ENCODE measurements at places on chromosomes 1 and 21. TPM values are rescaled to one million over a fixed set of nuclear protein-coding genes. Genes with fewer than 3 reads are reported as not detected.

Gene GIPC2
- 0.24 TPM for total RNA-seq

Gene OXCT2
- total RNA-seq: 2.2 TPM

Gene ADAMTS5
- total RNA-seq: not detected

Gene PLA2G2C
- not detected for total RNA-seq

Gene CFAP74
- not detected for total RNA-seq

Gene UBASH3A
- total RNA-seq: 36.4 TPM

Gene ADCY10
- not detected for total RNA-seq

GRCh38 chr21:31176725-31177124 lies 138.4 kb upstream of the KRTAP19-8 start:
- no peak overlapping the region for H3K27ac ChIP-seq
- no peak overlapping the region for H3K4me3 ChIP-seq
- DNase-seq: no peak
- H3K27me3 ChIP-seq: no peaks in the 10 kb centered on the region
- H3K36me3 ChIP-seq: no peaks in the 10 kb centered on the region

GRCh38 chr1:185406691-185407009 lies 89.6 kb upstream of the IVNS1ABP start:
- DNase-seq: no peak
- no peak overlapping the region for H3K4me3 ChIP-seq
- H3K27me3 ChIP-seq: no peaks in the 10 kb centered on the region
- no peak overlapping the region for H3K27ac ChIP-seq
- no peaks in the 10 kb centered on the region for H3K4me1 ChIP-seq

DNA sequence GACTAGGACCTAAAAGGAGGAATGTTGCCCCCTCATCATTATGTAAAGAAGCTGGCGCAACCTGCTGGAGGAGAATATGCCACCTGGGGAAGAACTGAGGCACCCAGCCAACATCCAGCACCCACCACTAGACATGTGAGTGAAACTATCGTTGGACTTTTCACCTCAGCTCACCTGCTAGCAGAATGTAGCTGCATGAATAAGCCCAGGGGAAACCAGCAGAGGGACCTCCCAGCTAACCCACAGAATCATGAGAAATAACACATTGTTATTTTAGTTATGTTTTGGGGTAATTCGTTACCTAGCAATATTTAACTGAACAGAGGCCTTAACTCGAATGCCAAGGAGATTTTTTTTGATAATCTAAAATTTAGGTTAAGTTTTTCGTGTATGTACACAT lies 542.5 kb upstream of the DAB1 start:
- H3K27me3 ChIP-seq: no peaks in the 10 kb centered on the region
- no peak overlapping the region for H3K27ac ChIP-seq
- no peak for DNase-seq

DNA sequence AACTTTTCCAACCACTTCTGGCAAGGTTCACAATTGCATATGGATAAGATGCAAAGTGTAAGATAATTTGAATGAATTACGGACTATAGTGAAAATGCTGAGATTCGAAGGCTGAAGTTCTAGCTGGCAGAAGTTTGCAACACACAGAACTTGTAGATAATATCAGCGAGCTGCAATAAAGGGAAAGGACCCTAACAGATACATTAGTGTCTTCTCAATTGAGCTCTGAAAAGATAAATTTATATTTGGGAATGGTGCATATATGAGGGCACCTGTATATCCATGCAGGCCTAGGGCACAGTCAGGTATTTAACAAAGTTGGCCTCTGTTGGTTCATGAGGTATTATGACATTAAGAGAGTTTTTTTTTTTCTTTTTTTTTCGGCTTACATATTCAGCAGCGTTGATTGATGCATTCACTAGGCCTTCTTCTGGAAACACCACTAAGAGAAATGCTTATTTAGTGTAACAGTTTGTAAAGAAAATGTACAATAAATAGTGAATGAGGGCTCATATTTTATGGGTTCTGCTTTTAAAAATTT lies 2.2 kb downstream of the NFIA start:
- DNase-seq: no peak
- H3K27ac ChIP-seq: no peak overlapping the region
- H3K36me3 ChIP-seq: no peaks in the 10 kb centered on the region

DNA sequence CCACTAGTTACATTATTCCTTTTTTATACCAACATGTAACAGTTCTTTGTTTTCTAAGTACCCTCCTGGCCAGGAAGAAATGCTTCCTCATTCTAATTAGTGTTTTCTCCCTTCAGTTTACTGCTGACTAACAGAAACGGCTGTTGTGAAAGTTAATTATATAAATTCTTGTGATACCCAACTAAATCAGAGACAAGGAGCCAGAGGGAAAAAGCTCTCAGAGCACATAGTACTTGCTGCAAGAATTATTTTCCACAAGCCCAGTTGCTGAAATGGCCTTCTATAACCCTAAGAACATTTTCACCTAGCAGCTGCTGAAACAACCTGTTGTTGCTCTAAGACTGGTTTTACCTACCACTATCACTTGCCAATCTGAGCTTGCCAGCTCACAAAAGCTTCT lies 82.4 kb downstream of the FAF1 start:
- H3K27me3 ChIP-seq: no peaks in the 10 kb centered on the region
- no peak overlapping the region for H3K27ac ChIP-seq
- no peak overlapping the region for H3K4me3 ChIP-seq
- DNase-seq: no peak
- no peaks in the 10 kb centered on the region for H3K36me3 ChIP-seq

DNA sequence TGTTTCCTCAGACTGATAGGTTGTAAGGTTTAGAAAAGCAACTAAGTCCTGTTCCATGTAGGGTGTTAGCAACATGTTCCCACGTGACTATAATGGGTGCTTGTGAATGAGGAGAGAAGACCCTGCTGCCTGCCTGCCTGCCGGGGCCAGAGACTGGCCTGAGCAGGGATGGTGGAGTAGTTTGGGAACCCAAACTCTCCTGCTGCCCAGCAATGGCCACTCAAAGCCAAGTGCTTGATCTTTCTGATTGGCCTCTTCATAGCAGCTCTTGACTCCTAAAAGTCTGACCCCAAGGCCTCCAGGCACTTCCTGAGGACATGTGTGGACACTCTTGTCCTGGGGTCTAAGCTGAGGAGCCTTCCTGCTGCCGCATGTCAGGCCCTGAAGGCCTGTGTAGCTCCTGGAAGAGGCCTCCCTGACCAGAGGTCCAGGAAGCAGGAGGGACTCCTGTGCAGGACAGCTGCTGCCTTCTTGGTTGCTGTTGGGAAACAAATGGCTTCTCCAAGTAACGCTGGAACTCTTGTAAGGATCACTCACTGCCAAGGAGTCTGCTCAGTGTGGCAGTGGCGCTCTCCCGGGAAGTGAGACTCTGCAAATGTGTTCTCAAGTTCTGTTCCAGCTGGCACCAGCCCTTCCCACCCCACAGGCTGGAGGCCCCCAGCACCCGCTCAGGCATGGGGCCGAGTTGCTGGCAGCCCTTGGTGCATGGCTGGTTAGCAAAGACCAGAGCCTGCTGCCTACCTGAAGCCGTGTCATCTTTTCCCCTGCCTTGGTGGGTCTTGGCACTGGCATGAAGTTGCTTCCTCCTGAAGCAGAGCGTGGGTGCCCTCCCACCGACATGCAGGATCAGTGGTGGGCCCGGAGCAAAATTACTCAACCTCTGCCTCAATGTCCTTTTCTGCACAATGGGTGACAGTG lies 35.5 kb downstream of the MAN1C1 start:
- DNase-seq: no peak
- no peaks in the 10 kb centered on the region for H3K36me3 ChIP-seq
- peaks cover 24% of the 10 kb centered on the region for H3K4me1 ChIP-seq

DNA sequence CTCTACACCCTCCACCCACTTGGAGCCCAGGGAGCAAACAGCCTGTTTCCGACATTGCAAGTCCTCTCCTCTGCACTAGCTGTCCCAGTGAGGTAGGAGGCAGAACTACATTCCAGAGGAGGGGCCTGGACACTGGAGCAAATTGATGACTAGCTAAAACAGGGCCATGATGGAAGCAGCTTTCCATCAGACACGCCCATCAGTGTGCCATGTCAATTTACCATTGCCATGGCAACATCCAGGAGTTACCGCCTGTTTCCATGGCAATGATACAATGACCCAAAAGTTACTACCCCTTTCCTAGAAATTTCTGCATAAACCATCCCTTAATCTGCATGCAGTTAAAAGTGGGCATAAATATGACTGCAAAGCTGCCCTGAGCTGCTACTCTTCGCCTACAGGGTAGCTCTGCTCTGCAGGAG lies 647.1 kb downstream of the PTPRU start:
- no peaks in the 10 kb centered on the region for H3K36me3 ChIP-seq
- no peaks in the 10 kb centered on the region for H3K4me1 ChIP-seq
- H3K27me3 ChIP-seq: peaks cover 5% of the 10 kb centered on the region
- DNase-seq: no peak

DNA sequence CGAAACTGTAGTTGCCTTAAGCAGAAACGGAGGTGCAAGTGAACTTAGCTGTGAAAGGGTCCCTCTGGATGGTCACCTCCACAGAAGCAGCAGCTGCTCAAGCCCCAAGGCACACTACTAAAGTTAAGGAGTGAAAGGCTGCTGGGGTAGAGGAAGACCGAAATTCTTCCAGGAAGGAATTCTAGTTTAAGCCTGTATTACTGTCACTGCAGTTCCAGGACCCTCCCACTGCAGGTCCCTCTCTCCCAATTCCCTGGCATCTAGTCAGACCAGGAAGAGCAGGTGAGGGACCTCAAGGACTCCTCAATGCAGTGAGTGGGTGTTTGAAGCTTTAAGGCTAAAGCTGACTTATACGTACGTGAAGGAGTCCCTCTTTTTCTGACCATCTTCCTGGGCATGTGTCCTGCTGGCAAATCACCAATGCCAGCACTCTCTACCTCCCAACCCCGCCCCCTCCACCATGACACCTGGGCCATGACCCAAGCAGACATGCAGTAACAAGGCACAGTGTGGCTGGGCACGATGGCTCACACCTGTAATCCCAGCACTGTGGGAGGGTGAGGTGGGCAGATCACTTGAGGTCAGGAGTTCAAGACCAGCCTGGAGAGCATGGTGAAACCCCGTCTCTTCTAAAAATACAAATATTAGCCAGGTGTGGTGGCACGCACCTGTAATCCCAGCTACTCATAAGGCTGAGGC lies 57.2 kb downstream of the TGFBR3 start:
- H3K27ac ChIP-seq: no peak overlapping the region
- no peak overlapping the region for H3K4me3 ChIP-seq
- H3K36me3 ChIP-seq: no peaks in the 10 kb centered on the region

DNA sequence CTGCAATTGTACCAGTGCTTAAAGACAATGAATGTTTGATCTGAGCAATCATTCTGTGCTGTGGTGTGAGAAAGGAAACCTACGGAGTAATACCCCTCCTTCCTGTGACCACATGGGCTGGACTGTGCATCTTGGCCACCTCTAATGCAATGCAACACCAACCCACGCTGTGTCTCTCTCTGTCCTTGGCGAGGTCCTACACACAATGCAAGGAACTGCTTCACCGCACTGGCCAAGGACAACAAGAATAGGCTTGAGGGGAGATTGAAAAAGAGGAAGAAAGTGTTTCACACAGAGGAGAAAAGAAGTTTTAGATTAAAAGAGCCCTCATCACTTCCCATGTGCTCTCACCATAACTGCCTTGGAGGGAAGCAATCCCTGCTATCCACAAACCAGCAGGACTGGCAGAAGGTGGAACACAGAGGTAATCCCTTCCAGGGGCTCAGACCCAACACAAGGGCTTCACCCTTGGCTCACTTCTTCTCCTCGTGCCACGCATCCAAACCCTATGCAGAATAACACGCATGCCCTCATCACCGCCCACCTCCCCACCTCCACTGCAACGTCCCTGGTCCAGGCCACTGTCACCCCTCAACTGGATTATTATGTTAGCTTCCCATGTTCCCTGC lies 112.5 kb upstream of the ERG start:
- no peaks in the 10 kb centered on the region for H3K36me3 ChIP-seq
- no peak overlapping the region for H3K4me3 ChIP-seq
- no peaks in the 10 kb centered on the region for H3K27me3 ChIP-seq
- DNase-seq: no peak

DNA sequence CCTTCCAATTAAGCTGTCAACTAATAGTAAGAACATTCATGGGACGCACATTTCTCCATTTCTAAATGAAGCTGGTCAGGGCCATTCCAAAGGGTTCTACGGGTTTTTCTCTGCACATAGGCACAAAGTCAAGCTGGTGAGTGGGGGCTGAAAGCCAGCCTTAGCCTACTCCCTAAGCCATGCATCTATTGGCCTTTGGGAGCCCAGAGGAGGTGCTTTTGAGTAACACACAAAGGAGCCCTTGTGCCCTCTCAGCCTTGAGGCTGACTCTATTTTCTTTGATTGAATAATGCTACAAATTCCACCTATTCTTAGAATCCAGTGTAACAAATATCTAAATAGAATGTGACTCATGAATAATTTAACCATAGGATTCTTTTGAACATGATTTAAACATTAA lies 73.6 kb downstream of the RGS13 start:
- H3K4me3 ChIP-seq: no peak overlapping the region
- DNase-seq: no peak
- no peaks in the 10 kb centered on the region for H3K36me3 ChIP-seq
- no peaks in the 10 kb centered on the region for H3K4me1 ChIP-seq
- no peaks in the 10 kb centered on the region for H3K27me3 ChIP-seq
- H3K27ac ChIP-seq: no peak overlapping the region

DNA sequence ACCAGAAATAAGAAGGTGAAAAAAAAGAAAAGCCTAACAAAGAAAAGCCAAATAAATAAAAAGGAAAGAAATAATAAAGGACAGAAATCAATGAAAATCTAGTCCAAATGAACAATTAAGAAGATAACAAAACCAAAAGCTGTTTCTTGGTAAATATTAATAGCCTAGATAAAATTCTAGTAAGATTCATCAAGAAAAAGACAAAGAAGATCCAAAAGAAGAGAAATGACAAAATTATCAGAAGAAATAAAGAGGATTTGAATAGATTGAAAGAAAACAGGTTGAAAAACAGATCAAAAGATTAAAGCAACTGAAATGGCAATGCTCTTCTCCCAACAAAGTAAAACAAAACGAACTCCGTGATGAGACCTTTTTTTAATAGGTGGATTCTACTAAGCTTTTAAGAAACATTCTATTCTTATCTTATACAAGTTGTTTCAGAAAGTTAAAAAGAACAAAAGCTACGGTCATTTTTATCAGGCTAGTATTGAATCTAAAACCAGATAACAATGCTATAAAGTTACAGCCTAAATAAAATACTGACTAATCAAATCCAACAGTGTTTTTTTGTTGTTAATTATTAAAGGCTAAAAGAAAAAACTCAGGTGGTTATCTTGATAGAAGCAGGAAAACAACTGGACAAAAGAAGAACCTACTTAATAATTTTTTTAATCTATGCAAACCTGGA lies 50.9 kb downstream of the ENAH start:
- H3K4me1 ChIP-seq: no peaks in the 10 kb centered on the region
- no peak overlapping the region for H3K27ac ChIP-seq
- H3K27me3 ChIP-seq: no peaks in the 10 kb centered on the region

GRCh38 chr1:192793983-192794767 lies 14.7 kb upstream of the RGS2 start:
- no peaks in the 10 kb centered on the region for H3K36me3 ChIP-seq
- no peaks in the 10 kb centered on the region for H3K27me3 ChIP-seq
- H3K4me1 ChIP-seq: no peaks in the 10 kb centered on the region
- no peak overlapping the region for H3K27ac ChIP-seq
- no peak for DNase-seq
- H3K4me3 ChIP-seq: no peak overlapping the region

Measured in CD8-positive, alpha-beta memory T cell (primary cell).